ENCODE measurements at places on chromosomes 2 and 18.

- H3K27me3 ChIP-seq, result peaks cover 62% of the 10 kb centered on the region
- no peak overlapping the region for H3K27ac ChIP-seq
These were observed 210.4 kb downstream of the SH3BP4 start for GRCh38 chr2:235162082-235162836.

DNA sequence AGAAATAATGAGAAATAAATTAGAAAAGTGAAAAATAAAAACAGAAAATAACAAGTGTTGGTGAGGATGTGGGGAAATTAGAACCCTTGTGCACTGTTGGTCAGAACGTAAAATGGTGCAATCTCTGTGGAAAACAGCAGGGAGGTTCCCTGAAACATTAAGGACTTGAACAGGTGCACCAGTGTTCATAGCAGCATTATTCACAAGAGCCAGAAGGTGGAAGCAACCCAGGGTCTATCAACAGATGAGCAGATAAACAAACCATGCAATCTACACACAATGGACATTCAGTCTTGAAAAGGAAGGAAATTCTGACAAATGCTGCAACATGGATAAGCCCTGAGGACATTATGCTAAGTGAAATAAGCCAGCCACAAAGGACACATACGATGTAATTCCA is 58.2 kb upstream of the TFCP2L1 start:
- H3K36me3 ChIP-seq, result peaks cover 21% of the 10 kb centered on the region
- no peaks in the 10 kb centered on the region for H3K4me1 ChIP-seq
- DNase-seq, result no peak
- H3K4me3 ChIP-seq, result no peak overlapping the region

GRCh38 chr2:165933211-165933910 is 20.2 kb downstream of the TTC21B start:
- peaks cover 4% of the 10 kb centered on the region for H3K36me3 ChIP-seq
- H3K4me1 ChIP-seq, result peaks cover 16% of the 10 kb centered on the region
- H3K4me3 ChIP-seq, result no peak overlapping the region
- H3K27ac ChIP-seq, result no peak overlapping the region
- no peak for DNase-seq

GRCh38 chr2:215793747-215794595 is 219.4 kb downstream of the MREG start:
- peak overlapping the region; percentile 22 for H3K4me3 ChIP-seq
- DNase-seq, result no peak
- H3K27ac ChIP-seq, result no peak overlapping the region
- peaks cover 7% of the 10 kb centered on the region for H3K4me1 ChIP-seq

GRCh38 chr2:111157798-111158197 is 37.1 kb downstream of the BCL2L11 start:
- H3K27ac ChIP-seq, result no peak overlapping the region
- peaks cover 4% of the 10 kb centered on the region for H3K36me3 ChIP-seq
- H3K4me3 ChIP-seq, result no peak overlapping the region
- no peak for DNase-seq
- H3K27me3 ChIP-seq, result no peaks in the 10 kb centered on the region

DNA sequence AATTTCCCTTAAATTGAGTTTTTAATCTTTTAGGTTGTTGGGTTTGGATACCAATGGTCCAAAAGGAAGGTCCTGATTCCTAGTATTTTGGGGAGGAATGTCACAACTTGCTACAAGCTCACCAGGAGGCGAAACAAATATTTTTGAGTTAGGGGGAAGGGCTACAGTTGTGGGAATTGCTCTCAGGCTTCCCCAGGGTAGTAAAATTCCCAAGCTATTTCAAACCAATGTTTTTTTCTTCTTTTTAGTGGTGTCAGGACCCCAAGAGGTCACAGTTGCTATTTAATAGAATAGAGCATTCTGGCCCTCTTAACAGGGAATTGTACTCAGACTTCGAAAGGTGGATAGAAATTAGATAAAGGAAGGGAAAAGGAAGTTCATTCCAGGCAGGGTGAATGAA is 68.5 kb upstream of the ST3GAL5 start:
- H3K36me3 ChIP-seq, result no peaks in the 10 kb centered on the region
- no peak for DNase-seq
- H3K4me3 ChIP-seq, result no peak overlapping the region
- peaks cover 10% of the 10 kb centered on the region for H3K4me1 ChIP-seq

GRCh38 chr2:173854840-173855239 is 110.3 kb downstream of the SP3 start:
- H3K4me3 ChIP-seq, result no peak overlapping the region
- no peak overlapping the region for H3K27ac ChIP-seq
- peaks cover 5% of the 10 kb centered on the region for H3K36me3 ChIP-seq
- H3K4me1 ChIP-seq, result peaks cover 6% of the 10 kb centered on the region

DNA sequence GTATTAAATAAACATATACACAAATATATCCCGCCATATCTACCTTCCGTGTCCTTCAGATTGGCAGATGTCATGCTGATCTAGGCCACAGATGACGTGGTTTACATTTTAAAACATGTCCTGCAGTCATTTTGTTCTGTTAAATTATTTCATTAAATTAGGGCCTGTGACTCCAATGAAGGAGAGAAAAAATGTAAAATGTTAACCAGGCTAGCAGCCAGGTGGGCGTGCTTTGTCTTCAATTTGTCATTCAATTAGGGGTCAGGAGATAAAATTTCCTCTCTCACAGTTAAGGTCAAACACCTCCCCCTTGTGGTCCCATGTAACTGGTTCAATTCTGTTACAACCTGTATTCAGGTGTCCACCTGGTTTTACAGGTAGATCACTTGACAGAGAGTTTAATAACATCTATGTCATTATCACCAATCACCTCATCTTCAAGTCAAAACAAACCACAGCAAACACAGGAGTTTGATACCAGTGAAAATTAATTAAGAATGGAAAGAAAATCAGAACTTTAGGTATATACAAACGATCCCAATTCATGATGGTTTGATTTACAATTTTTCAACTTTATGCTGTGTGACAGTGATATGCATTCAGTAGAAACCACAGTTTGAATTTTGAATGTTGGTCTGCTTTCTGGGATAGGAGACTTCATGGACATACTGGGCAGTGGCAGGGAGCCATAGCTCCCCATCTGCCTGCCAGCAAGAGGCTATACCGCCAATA is 339.4 kb downstream of the CMPK2 start:
- no peak overlapping the region for H3K4me3 ChIP-seq
- peaks cover 8% of the 10 kb centered on the region for H3K27me3 ChIP-seq
- no peak for DNase-seq
- no peak overlapping the region for H3K27ac ChIP-seq
- no peaks in the 10 kb centered on the region for H3K36me3 ChIP-seq

GRCh38 chr2:128091726-128092080 is 703 bp downstream of the UGGT1 start:
- H3K36me3 ChIP-seq, result peaks cover 4% of the 10 kb centered on the region
- DNase-seq, result no peak
- H3K4me3 ChIP-seq, result peak overlapping the region; percentile 96
- H3K27ac ChIP-seq, result peak overlapping the region; percentile 92

GRCh38 chr2:27211241-27211942 is 449 bp upstream of the ATRAID start:
- peak overlapping the region; percentile 99 for H3K27ac ChIP-seq
- no peaks in the 10 kb centered on the region for H3K27me3 ChIP-seq
- DNase-seq, result no peak
- peaks cover 12% of the 10 kb centered on the region for H3K36me3 ChIP-seq
- H3K4me3 ChIP-seq, result peak overlapping the region; percentile 99

DNA sequence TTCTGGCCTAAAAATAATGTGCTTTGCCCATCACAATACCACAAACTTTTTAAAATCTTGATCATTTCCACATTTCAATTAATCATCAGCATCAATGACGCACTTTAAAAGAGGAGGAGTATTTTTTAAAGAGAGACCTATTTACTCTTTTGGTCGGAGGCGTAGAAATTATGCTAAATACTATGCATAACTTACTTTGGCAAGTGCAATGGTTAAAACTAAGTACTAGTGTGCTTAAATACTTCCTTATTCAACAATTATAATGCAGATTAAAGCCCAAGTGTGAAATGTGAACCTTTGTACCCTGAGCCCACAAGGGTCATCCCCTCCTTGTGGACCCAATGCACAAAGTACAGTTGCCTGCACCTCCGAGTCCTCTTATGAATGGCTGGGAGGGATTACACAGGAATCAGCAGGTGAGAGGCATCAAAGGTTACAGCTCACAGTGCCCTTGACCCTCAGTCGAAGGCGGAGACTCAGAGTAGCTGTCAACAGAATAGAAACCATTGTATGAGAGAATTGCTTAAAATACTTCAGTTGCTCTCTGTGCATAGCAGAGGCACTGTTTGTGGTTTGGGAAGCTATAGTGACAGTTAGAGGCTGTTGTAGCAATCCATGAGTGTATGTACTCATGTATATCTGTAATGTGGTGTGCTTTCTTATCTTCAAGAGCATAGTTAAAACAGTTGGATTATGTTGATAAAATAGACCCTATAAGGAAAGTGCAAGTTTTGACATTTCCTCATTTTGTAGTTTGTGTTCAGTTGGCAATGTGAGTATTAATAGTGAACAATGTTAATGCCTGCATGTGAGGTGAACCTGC is 151.7 kb upstream of the ITGA4 start:
- peak overlapping the region; percentile 58 for H3K4me3 ChIP-seq
- peak overlapping the region; percentile 99 for H3K27ac ChIP-seq
- H3K4me1 ChIP-seq, result peaks cover 57% of the 10 kb centered on the region

DNA sequence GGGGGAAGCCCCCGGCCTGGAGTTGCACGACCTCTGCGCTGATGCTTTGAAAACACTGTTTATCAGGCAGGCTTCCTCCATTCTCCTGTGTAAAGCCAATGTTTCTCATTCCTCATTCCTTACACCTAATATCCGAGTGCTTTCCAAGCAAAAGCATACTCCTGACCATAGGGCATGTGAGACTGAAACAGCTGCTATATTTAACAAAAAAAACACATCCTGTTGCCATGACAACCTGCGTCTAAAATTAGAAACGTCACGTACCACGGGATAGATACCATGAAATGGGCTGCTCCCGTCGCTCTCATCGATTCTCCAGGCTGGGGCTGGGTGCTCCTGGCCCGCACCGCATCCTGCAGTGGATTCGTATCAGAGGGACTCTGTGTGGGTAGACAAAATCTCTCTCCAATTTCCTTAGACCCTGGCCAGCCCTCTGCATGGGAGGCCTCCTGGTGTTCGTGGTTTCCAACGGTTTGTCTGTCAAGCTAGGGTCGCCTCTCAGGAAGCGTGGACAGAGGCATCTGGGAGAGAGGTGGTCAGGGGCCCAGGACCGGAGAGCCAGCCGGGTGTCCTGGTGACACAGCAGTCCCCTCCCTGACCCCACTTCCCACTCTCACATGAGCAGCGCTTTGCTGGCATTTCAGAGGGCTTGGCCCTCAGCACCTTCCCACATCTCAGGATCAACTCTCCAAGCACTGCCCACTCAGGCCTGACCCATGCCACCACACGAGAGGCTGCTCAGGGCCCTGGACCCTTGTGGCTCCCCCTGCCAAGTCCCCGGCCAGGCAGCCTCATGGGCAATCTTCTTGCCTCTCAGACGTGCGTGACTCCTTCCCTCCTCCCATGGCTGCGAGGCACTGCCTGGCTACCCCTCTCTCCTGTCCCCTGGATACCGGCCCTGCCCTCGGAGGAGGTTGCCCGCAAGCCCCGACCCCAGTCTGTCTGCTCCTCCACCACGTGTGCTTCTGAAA is 268.1 kb downstream of the NDUFA10 start:
- DNase-seq, result no peak
- H3K4me1 ChIP-seq, result no peaks in the 10 kb centered on the region
- H3K4me3 ChIP-seq, result no peak overlapping the region

- H3K4me3 ChIP-seq, result no peak overlapping the region
- no peaks in the 10 kb centered on the region for H3K4me1 ChIP-seq
- no peaks in the 10 kb centered on the region for H3K36me3 ChIP-seq
These were observed 51.8 kb upstream of the NPAS2 start for GRCh38 chr2:100767810-100768806.

- no peaks in the 10 kb centered on the region for H3K27me3 ChIP-seq
- peak overlapping the region; percentile 62 for H3K27ac ChIP-seq
- no peak for DNase-seq
- no peaks in the 10 kb centered on the region for H3K4me1 ChIP-seq
- peaks cover 10% of the 10 kb centered on the region for H3K36me3 ChIP-seq
These were observed 81.8 kb downstream of the INO80D start for GRCh38 chr2:206004004-206004693.

DNA sequence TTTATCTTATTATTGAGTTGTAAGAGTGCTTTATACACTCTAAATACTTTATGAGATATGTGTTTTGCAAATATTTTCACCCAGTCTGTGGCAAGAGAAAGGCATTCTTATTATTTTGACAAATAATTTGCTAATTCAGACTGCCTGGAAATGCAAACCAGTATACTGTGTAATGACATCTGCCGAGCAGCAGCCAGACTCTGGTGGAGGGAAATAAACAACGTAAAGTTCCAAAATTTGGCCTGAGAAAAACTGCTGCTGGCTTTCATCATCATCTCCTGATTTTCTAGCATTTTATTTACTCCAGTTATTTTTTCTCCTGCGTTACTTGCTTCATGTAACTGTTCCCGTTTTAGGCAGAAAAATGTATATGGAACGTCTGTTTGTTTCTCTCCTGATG is 161.6 kb downstream of the RNF152 start:
- peaks cover 24% of the 10 kb centered on the region for H3K27me3 ChIP-seq
- DNase-seq, result no peak
- no peaks in the 10 kb centered on the region for H3K4me1 ChIP-seq
- H3K4me3 ChIP-seq, result no peak overlapping the region

- no peak overlapping the region for H3K4me3 ChIP-seq
- H3K27ac ChIP-seq, result no peak overlapping the region
- H3K4me1 ChIP-seq, result peaks cover 4% of the 10 kb centered on the region
- H3K27me3 ChIP-seq, result no peaks in the 10 kb centered on the region
- H3K36me3 ChIP-seq, result peaks cover 9% of the 10 kb centered on the region
These were observed 159.0 kb upstream of the DAPL1 start for GRCh38 chr2:158635961-158636601.

GRCh38 chr2:20619624-20620024 is 31.3 kb downstream of the HS1BP3 start:
- no peaks in the 10 kb centered on the region for H3K27me3 ChIP-seq
- no peaks in the 10 kb centered on the region for H3K4me1 ChIP-seq
- peaks cover 5% of the 10 kb centered on the region for H3K36me3 ChIP-seq
- DNase-seq, result no peak
- no peak overlapping the region for H3K27ac ChIP-seq

- H3K4me3 ChIP-seq, result no peak overlapping the region
- no peak for DNase-seq
- H3K27me3 ChIP-seq, result no peaks in the 10 kb centered on the region
- peak overlapping the region; percentile 73 for H3K27ac ChIP-seq
- peaks cover 10% of the 10 kb centered on the region for H3K4me1 ChIP-seq
- H3K36me3 ChIP-seq, result peaks cover 19% of the 10 kb centered on the region
These were observed 49.6 kb downstream of the ZCCHC2 start for GRCh38 chr18:62572456-62572855.

GRCh38 chr2:120231564-120231973 is 8.4 kb upstream of the TMEM185B start:
- H3K36me3 ChIP-seq, result peaks cover 2% of the 10 kb centered on the region
- DNase-seq, result no peak
- peak overlapping the region; percentile 98 for H3K27ac ChIP-seq
- H3K4me3 ChIP-seq, result peak overlapping the region; percentile 90
